ENCODE measurements at places on chromosomes 5 and 9. TPM values are rescaled to one million over a fixed set of nuclear protein-coding genes. Genes with fewer than 3 reads are reported as not detected.

UBE2QL1 gene
- not detected for total RNA-seq

PCDHGA3 gene
- total RNA-seq, result 0.52 TPM

NTNG2 gene
- total RNA-seq, result not detected

DIPK1B gene
- 11.4 TPM for total RNA-seq

KYAT1 gene
- 18.9 TPM for total RNA-seq

DRD1 gene
- not detected for total RNA-seq

LCN1 gene
- total RNA-seq, result not detected

GPR151 gene
- not detected for total RNA-seq

ENC1 gene
- 90.5 TPM for total RNA-seq

DAP gene
- total RNA-seq, result 45.9 TPM

GABRA6 gene
- not detected for total RNA-seq

RNF208 gene
- 1.5 TPM for total RNA-seq

TYRP1 gene
- total RNA-seq, result not detected

MXD3 gene
- 41.9 TPM for total RNA-seq

PLAA gene
- 26.8 TPM for total RNA-seq

TEX48 gene
- total RNA-seq, result not detected

TXNDC8 gene
- total RNA-seq, result not detected

FAM78A gene
- total RNA-seq, result 0.29 TPM

MSMP gene
- total RNA-seq, result not detected

INSYN2B gene
- total RNA-seq, result 1.7 TPM

CCNJL gene
- 13.0 TPM for total RNA-seq

GMCL2 gene
- total RNA-seq, result not detected

RNF180 gene
- 4.5 TPM for total RNA-seq

NEUROG1 gene
- not detected for total RNA-seq

PCDHAC1 gene
- not detected for total RNA-seq
